Stimulated activated memory B cell treated with anti-CD40 and anti-IgM and Interleukin-4, amounts not matched to agents 10 μg/mL and 1 μg/mL and 100 μg/mL, for 72 hours (primary cell): ENCODE measurements at places on chromosomes 5 and 9.

DNA sequence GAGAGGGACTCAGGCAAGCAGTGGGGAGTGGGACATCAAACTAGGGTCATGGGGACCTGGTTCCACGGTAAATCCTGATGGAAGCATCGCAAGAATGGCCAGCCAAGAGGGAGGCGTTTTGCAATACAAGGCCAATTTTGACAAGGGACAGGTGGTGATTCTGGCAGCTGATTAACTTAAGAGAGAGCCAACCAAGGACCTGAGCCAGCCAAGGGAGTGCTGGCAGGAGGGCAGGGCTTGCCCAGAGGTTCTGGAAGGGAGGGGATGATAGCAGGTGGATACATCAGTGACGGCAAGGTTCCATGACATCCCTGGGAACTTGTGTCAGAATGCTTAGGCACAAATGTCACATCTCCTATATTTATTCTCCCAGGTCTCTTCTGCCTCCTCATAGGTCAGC lies 32.8 kb upstream of the PUM3 start:
- no peaks in the 10 kb centered on the region for H3K4me1 ChIP-seq
- H3K27ac ChIP-seq = no peak overlapping the region
- ATAC-seq = no peak
- H3K27me3 ChIP-seq = peaks cover 38% of the 10 kb centered on the region

GRCh38 chr9:114930056-114930812 lies at the start of gene TNFSF8:
TSS of gene TNFSF8 (minus strand) at chr9:114930591. CDS start at chr9:114930303, 288 bp downstream.
- ATAC-seq = peak; percentile 84
- peak within 1 kb of the TSS; percentile 83 for H3K27ac ChIP-seq
- H3K36me3 ChIP-seq = no peaks in the 10 kb centered on the region
- peaks cover 45% of the 10 kb centered on the region for H3K4me1 ChIP-seq
- H3K4me3 ChIP-seq = peak within 1 kb of the TSS; percentile 76

GRCh38 chr5:106408570-106408969 lies 1262.2 kb downstream of the EFNA5 start:
- H3K27me3 ChIP-seq = no peaks in the 10 kb centered on the region
- H3K4me1 ChIP-seq = no peaks in the 10 kb centered on the region
- H3K27ac ChIP-seq = no peak overlapping the region
- no peaks in the 10 kb centered on the region for H3K36me3 ChIP-seq
- ATAC-seq = no peak

- peaks cover 45% of the 10 kb centered on the region for H3K36me3 ChIP-seq
- no peaks in the 10 kb centered on the region for H3K27me3 ChIP-seq
- H3K27ac ChIP-seq = no peak overlapping the region
- peaks cover 22% of the 10 kb centered on the region for H3K4me1 ChIP-seq
- ATAC-seq = no peak
- no peak overlapping the region for H3K4me3 ChIP-seq
Measured at GRCh38 chr9:136441191-136441680, 1.6 kb upstream of the INPP5E start.
